ENCODE measurements at places on chromosomes 7 and 10.

GRCh38 chr7:101589052-101589451 is 40.0 kb downstream of the MYL10 start:
- no peak for DNase-seq

- DNase-seq = no peak
Measured at GRCh38 chr7:4445777-4446176, 236.3 kb upstream of the FOXK1 start.

DNA sequence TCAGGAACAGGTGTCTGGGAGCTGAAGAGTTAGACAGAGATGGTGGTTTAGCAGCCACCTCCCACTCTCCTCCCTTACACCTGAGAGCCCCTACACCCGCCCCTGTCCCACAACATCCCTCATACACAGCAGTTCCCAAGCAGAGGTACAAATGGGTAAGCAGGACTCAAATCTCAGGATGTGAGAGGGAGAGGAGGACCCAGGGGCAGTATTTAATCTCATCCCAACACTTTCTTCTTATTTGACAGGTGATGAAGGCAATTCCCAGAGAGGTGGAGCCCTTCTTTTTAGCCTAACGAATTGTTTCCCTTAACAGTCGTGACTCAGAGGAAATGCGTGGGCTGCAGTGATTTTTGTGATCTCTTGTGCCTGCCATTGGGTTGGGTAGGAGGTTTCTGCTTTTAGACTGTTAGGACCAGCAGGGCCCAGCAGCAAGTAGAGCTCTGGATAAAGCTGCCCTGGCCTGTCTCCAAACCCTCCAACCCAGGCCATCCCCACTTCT is 191.3 kb downstream of the HECW1 start:
- no peak for DNase-seq

- no peak for DNase-seq
Measured at GRCh38 chr7:25777969-25778708, 373.9 kb upstream of the NFE2L3 start.

GRCh38 chr7:140448781-140449480 is 30.4 kb downstream of the MKRN1 start:
- DNase-seq = no peak

- DNase-seq = no peak
Measured at GRCh38 chr7:137578541-137578940, 235.0 kb upstream of the PTN start.

DNA sequence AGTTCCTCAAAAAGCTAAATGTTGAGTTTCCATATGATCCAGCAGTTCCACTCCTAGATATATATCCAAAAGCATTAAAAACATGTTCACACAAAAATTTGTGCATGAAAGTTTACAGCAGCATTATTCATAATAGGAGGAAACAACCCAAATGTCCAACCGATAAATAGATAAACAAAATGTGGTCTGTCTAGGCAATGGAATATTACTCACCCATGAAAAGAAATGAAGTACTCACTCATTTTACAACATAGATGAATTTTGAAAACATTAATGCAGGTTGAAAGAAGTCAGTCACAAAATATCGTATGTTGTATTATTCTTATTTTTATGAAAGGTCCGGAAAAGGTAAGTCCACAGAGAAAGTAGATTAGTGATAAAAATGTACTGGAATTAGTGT is 34.0 kb downstream of the BMPR1A start:
- DNase-seq = no peak

DNA sequence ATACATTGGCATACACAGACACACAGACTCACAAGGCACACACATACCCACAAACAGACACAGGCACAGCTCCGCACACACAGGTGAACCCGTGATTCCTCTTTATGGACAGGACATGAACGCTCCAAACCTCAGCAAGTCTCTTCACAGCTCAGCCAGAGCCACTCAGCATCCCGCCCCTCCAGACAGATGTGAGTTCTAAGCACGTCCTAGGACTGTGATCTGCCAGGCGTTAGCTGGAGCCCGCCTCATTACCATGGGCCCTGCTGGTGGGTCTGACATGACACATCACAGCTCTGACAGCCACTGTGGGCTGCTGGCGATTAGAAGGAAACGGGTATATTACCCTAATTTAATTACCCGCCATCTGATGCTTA is 176.7 kb upstream of the PPP2R2D start:
- DNase-seq = no peak
